ENCODE measurements at places on chromosomes 7 and 10.

DNA sequence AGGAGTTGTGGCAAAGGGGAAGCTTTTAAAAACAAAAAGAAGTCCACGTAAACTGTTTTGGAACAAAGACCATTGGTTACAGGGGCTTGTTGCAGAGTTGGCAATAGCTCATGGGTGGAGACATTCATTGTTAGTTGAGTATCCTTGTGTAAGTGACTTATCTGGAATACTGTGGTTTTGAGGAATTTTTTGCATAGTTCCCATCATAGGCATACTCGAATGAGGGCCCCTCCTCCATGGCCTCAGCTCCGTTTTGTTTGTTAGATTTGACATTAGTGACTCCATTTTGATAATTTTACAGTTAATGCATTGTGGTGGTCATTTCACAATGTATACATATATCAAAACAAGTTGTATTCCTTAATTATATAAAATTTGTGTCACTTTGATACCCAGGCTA, 12.8 kb upstream of the SMKR1 start:
- DNase-seq = no peak

DNA sequence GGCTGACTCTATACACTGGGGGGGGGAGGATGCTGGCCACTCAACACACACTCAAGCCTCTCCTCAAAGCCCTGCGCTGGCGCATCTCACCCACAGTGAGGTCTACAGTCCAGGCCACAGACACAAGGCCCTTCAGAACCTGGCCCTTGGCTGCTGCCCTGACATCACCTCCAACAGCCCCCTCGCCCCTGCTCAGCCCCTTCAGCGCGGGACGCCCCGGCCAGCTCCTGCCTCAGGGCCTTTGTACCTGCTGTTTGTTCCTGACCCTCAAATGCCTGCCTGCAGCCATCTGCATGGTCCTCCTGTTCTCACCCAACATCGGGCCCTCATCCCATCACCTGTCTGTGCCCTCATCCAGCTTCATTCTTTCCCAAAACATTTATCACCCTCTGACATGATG, 572.6 kb downstream of the DNAJB6 start:
- DNase-seq = no peak

GRCh38 chr10:62045765-62046521, 144.4 kb downstream of the ARID5B start:
- DNase-seq = no peak

DNA sequence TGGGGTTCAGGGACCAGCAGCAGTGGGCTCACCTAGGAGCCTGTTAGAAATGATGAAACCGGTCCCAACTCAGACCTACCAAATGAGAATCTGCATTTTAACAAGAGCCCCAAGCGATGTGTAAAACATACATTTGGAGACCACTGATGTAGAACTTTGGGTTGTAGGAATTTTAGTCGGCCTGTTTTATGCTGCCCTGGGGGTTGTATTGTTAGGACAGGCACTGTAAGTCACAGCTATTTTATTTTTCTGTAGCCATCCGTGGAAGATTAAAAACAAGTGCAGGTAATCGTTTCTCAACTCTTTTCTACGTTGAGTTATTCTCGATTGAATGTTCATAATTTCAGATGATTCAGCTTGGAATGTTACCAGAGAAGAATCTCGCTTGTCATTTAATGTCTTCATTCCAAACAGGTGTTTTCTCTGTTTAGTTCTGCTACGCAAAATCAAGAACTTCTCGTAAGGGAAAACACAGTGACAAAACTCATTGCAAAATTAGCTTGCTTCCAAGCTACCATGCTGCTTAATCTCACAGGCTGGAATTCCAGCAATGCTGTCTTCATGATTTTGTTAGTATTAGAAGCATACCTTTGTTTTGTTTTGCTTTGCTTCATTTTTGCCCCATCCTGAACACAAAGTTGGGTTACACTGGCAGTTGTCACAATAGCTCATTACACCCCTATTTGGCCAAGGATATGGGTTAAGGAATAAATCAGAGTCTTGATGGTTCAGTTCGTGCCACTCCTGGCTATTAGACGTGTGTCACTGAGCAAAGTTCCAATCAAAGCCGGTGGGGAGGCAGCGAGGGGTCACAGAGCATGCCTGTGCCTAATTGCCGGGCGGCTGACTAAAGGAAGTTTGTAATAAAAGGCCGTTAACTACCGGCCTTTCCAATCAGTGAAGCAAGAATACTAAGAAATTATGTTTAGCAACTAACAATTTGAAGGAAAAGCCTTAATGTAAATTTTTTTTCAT, 676.9 kb downstream of the GATA3 start:
- DNase-seq = no peak

GRCh38 chr7:5557920-5558401, 134.3 kb upstream of the TNRC18 start:
- DNase-seq = no peak

- no peak for DNase-seq
Measured at GRCh38 chr7:42407833-42408232, 170.8 kb upstream of the GLI3 start.

DNA sequence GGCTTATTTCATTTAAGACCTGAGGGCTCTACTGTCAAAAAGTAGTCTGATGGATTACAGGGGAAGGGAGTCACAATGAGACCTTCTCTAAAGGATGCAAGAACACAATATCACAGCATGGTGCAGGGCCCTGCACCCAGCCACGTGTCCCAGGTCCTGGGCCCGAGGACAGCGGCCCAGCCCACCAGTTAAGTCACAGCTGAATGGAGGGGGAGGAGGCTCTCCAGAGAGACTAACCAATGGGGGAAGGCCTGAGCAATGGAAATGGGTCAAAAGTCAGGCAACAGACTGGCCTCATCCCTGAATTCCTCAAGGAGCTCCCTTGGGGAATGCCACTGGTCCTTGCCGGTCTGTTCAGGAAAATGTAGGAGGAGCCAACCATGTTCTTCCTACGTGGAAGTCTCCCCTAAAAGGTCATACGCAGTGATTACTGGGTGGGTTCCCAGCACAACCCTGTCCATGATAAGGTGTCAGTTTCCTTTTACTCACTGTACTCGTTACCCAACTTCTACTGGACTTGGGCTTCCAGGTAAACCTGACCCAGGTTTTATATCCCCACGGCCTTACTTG, 28.3 kb downstream of the CCDC3 start:
- no peak for DNase-seq

GRCh38 chr10:70588255-70588654, 14.3 kb downstream of the PRF1 start:
- DNase-seq = no peak

DNA sequence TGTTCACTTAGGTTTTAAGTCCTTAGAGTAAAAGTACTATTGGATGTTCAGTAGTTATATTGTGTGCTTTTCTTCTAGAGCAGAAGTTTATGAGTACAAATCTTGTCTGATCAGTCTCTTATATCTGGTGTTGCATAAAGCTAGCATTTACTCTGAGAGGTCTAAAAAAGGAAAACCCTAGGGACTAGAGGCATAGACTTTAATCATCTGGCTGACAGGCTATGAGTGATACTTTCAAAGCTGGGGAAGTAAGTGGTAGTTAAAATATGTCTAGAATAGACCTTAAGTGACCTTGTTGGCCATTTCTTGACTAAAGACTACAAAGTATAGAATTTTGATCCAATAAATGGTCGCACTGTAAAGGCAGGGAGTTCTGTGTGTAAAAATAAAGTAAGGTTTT, 32.9 kb upstream of the PHYHIPL start:
- no peak for DNase-seq
